ENCODE measurements at places on chromosomes 1 and 21.

DNA sequence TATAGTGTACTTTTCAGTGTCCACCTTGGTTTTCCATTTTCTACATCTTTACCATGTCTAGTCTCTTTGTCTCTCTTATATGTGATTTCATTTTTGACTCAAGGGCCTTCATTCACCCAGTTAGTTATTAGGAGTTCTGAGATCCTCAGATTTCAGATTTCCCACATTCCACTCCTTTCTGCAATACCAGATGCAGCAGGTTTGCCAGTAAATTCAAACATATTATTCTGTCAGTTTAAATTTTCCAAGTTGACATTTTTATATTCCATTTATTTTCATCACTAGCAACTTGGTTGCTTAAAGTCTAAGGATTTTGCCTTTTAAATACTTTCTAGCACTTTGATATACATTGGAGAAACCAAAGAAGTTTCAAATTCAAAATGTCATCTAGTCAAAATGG lies 42.4 kb downstream of the ABL2 start:
- DNase-seq = no peak

GRCh38 chr1:116919802-116920201 lies 10.1 kb downstream of the PTGFRN start:
- no peak for DNase-seq

DNA sequence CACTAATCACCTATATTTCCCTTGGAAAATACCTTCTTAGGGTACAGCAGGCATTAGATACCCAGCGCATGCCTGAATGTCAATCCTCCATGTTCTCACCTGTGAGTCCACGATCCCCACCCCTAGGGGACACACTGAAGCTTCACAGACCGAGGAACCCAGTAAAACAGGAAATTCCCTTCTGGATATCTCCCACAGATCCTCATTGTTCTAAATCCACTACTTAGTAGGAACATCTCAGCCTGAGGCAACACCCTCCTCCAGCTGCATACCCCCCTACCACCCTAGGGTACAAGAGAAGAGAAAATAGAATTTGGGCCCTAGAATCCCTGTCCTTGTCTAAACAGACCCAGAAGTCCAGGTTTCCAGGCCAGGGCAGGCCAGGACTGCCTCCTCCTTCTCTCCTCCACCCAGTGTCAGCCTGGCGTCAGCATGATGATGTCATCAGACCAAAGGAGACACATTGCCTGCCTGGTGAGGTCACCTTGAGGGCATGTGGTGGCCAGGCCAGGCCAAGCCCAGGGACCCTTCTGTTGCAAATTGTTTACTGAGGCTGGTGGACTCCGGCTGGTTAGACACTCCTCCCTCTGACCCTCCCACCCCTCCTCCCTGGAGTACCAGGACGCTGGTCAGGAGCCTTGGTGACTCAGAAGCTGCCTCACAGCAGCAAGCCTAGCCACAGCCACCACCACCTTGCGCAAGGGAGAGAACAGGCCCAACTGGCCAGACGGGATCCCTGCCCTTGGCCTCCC lies 6.2 kb downstream of the NECTIN4 start:
- no peak for DNase-seq

DNA sequence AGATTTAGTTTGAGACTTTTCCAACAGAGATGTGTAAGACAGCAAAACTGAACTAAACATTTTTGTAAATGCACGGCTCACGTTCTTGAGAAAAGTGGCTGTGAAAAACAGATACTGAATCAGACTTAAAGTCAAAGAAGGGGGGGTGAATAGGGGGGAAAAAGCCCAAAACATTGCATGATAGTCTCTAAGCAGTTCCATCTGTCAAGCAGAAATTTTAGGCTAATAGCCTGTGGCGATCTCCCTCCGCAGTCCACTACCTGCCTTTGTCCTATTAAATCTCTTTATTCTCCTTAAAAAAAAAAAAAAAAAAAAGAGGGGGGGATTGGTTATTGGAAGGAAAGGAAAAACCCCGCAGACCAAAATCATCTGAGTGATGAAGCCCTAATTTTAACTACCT lies 217.6 kb upstream of the NFIA start:
- DNase-seq = no peak
